ENCODE measurements at places on chromosomes 12 and 14.
A peak's percentile ranks its signal among the peaks of the same experiment; 100 is the strongest.

GRCh38 chr14:88163731-88164255, 158.9 kb downstream of the GPR65 start:
- DNase-seq = no peak

- no peak for DNase-seq
These were observed 314.6 kb downstream of the GRIN2B start for GRCh38 chr12:13666806-13667205.

- DNase-seq = no peak
These were observed 618.6 kb upstream of the TMEM132C start for GRCh38 chr12:127648321-127648720.

GRCh38 chr14:96202441-96203094, 2.1 kb upstream of the BDKRB2 start:
- no peak for DNase-seq

DNA sequence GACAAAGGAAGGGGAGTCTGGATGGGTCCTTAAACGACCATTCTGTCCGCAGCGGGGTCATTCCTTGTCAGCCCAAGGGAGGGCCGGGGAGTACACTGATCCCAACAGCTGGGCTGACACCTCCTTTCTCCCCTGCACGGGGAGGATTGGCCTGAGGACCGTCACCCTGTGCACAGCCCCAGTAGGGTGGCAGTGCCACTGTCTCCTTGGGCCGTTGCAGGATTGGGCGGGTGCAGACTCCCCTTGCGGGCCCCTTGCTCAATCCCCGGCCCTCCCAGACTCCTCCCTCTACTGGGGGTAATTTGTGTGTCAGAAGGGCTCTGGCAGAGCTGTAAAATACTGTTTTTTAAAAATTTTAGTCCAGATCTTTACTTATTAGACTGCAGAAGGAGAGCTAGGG, 12.6 kb upstream of the AMN start:
- no peak for DNase-seq

DNA sequence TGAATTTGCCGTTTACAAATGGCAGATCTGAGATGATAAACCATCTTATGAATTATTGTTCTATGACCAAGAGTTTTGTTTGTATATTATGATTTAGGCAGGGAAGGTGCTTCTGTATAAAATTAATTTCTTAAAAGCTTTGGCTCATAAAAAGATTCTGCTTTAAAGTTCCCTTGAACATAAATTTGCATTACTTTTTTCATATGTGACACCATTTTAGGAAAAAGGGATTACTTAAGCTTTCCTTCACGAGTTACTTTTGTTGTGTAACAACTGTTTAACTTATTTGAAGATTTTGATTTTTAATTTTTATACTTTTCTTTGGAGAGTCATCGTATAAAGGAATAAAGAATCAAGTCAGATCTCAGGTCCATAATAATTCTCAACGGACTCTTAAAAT, 3.3 kb downstream of the ETNK1 start:
- no peak for DNase-seq

DNA sequence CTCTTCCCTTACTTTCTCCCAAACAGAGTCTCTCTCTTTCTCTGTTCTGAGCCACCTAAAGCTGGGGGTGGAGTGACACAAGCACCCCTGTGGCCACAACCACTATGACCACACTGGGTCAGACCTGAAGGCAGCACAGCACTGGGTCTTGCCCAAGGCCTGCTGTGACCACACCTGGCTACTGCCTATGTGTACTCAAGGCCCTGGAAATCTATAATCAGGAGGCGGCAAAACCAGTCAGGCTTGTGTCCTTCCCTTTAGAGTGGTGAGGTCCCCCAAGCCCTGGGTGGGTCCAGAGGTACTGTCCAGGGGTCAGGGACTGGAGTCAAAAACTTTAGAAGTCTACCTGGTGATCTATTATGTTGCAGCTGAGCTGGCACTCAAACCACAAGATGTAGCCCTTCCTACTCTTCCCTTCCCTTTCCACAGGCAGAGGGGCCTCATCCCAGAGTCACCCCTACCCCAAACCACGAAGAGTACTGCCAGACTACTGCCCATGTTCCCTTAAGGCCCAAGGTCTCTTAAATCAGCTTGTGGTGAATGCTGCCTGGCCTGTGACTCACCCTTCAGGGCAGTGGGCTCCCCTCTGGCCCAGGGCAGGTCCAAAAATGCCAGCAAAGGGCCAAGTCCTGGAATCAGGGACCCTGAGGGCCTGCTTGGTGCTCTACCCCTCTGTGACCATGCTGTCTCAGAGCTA, 179.8 kb upstream of the DYRK2 start:
- no peak for DNase-seq

DNA sequence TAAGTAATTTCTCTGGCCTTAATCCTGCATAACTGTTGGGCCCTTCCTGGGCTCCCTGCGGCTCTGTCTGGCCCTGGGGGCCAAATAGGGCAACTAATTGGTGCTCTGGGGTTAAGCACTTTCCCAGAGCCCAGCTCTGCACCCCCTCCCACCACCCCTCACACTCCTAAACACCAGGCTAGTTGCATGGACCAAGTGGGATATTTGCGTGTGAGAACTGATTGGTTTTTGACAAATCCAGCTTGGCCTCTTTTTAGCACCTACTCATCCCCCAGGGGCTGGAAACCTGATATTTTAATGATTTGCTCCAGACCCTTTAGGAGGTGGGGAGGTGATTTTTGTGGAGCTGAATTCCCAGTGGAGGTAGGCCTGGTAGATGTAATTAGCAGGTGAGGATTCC, 91.9 kb downstream of the DICER1 start:
- DNase-seq = no peak

DNA sequence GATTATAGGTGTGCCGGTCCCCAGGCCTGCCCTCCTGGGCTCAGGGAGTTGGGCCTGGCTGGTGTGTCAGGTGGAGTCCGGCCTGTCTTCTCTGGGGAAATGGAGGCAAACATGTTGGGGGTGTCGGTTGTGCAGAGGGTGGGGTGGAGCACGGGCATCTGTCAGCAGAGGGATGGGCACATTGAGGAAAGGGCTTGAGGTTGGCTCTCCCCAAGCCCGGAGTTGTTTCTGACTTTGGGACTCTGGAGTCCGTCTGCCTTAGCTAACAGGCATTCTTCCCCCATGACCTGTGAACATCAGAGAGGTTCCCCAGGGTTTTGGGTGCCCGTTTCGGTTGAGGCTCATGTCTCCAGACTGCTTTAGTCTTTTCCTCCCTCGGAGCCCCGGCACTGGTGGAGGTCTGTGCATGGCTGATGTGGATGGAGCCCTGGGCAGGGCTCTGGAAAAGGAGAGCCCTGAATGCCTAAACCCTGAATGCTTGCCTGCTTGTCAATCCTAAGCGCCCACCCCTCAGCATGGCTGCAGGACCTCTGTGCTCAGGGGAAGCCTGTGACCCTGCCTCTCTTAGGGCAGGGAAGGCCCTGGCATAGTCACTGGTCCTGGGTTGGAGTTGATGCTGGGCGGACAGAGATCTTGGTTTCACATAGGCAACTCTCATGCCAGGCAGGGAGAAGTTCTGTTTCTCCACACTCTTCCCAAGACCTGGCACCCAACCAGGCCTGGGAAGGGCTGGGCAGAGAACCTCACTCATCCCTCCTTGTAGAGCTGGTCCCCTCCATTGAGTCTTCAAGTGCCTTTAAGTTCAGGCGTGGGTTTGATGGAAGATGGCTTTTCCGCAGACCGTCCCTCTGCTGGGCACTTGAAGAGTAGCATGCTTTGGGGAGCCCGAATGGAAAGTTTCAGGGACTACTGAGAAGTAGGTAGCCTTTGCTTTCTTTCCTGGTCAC, 12.9 kb downstream of the NYNRIN start:
- DNase-seq = peak; percentile 27

- no peak for DNase-seq
These were observed 170.0 kb downstream of the CCDC91 start for GRCh38 chr12:28360253-28360652.

DNA sequence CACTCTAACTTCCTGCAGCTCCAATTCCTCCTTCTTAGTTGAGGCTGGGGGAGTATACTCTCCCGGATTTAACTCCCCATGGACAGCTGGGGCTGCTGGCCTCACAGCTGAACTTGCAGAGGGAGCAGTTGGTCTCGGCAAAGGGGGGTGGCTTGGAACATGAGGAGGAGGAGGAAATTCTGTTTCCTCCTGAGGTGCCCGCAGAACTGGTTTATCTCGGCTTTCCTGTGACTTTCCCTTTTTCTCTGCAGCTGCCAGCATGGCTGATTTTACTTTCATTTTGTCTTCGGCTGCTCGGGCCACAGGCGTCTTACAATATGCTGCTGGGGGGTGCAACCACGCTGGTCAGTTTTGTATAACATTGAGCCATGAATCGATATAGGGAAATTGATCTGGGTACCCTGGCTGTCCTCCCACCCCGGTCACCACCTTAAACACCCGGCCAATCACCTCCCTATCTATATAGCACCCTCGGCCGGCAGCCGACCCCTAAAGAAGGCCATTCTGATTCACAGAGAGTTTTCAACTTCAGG, 1317.6 kb downstream of the TMEM121 start:
- peak; percentile 31 for DNase-seq

GRCh38 chr12:7959701-7960121, 23.7 kb upstream of the SLC2A3 start:
- DNase-seq = peak; percentile 41

GRCh38 chr14:69633238-69633637, 21.8 kb downstream of the SUSD6 start:
- no peak for DNase-seq

GRCh38 chr14:92457016-92457565, 56.5 kb upstream of the RIN3 start:
- no peak for DNase-seq

GRCh38 chr14:34691206-34691605, 23.2 kb downstream of the CFL2 start:
- DNase-seq = no peak

- DNase-seq = no peak
These were observed 1891.5 kb upstream of the SEL1L start for GRCh38 chr14:83425138-83425537.

DNA sequence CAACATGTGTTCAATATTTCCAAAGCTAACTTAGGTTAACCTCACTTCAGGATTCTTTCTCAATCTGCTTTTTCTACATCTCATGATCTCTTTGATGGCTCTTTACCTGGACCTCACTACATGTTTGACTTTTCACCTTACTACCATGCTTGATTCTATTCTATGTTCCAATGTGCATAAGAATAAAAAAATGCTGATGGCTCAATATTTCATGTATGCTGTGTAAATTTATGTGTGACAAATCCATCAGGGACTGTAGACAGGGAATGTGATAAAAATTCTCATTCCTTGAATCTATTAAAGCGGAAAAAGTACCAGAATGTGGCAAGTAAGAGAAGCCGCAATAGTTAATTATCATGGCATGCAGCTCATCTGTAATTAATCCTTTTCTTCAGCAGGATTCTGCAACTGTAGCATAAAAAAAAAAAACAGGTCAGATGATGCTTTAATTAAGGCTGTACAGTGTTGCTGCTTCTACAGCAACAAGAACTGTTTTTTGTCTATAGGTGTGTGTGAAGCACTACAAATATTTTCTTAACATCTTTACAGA, 276.9 kb upstream of the PRKD1 start:
- no peak for DNase-seq

DNA sequence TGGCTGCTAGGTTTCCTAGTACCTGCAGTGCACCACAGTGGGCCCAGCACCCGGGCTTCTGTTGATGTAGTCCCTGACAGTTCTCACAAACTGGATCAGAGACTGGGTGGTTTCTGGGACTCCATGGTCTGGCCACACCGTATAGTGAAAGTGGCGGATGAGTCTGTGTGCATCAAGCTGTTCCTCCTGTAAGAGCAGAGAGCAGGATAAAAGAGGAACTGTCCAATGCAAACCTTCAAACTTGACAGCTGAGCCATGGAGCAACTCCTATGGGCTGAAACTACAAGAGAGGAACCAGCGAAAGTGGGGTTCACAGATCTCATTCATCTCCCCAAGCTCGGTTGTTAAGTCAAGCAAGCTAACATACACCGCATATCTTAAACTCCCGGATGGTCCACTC, 102.8 kb downstream of the PTPRB start:
- no peak for DNase-seq

DNA sequence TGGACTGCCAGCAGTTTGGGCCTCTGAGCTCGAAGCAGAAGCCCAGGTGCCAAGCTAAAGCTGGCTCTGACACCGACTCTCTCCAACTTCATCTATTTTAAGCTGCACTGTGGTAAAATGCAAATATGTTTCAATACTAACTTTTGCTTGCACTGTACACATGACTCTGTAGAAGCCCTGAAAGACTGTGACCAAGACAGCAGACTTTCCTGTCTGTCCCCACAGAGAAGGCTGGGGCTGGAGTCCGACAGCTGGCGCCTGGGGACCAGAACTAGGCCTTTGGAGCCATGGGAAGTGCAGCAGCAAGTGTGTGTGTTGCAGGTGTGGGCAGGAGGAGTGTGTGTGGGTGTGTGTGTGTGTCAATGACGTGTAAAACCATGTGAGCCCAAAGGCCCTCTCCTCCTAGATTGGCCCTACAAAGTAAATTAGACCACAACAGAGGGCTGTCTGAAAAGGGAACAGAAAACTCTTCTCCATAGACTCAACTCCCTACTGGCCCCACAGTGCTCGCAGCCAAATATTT, 16.4 kb upstream of the RAB35 start:
- DNase-seq = no peak

DNA sequence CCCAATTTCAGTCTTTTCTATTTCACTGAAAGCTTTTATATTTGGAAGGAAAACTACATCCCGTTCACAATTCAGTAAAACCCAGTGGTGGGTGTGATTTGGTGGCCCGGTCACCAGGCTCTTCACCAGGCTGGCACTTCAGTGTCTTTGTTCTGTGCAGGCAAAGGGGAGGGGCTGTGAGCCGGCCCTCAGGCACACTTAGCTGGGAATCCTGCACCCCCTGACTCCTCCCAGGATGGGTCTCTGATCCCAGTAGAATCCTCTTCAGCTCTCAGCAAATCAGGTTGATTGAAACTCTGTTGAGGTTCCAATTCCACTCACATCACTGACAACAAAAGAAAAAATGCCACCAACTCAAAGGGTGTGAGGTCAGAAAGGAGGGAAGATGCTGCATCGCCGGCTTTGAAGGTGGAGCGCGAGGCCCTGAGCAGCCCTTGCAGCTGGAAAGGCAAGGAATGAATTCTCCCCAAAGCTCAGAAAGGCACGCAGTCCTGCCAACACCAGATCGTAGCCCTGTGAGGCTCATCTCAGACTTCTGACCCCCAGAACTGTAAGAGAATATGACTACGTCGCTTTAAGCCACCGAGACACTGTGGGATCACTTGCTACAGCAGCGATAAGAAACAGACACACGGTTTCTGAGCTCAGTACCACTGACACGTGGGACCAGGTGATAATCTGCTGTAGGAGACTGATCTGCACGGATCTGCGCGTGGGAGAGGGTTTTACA, 166.6 kb downstream of the PIWIL1 start:
- no peak for DNase-seq
